ENCODE measurements at places on chromosomes 4 and X.

GRCh38 chr4:21688596-21689265, 259.8 kb downstream of the KCNIP4 start:
- no peak for DNase-seq

GRCh38 chrX:75303795-75304194, 29.9 kb downstream of the UPRT start:
- no peak for DNase-seq

- no peak for DNase-seq
These were observed 49.6 kb upstream of the BRS3 start for GRCh38 chrX:136438192-136438591.

DNA sequence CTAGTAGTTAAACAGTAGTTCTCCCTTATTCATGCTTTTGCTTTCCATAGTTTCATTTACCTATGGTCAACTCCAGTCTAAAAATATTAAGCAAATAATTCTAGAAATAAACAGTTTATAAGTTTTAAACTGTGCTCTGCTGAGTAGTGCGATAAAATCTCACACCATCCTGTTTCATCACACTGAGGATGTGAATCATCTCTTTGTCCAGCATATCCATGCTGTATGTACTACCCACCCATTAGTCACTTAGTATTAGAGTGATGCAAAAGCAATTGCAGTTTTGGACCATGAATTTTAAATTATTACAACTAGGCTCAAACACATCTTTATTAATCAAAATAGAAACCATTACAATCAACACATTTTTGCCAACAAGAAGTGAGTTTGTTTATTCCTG, 187.4 kb downstream of the TEX13C start:
- DNase-seq = no peak

GRCh38 chr4:93760284-93760683, 68.3 kb upstream of the ATOH1 start:
- no peak for DNase-seq

DNA sequence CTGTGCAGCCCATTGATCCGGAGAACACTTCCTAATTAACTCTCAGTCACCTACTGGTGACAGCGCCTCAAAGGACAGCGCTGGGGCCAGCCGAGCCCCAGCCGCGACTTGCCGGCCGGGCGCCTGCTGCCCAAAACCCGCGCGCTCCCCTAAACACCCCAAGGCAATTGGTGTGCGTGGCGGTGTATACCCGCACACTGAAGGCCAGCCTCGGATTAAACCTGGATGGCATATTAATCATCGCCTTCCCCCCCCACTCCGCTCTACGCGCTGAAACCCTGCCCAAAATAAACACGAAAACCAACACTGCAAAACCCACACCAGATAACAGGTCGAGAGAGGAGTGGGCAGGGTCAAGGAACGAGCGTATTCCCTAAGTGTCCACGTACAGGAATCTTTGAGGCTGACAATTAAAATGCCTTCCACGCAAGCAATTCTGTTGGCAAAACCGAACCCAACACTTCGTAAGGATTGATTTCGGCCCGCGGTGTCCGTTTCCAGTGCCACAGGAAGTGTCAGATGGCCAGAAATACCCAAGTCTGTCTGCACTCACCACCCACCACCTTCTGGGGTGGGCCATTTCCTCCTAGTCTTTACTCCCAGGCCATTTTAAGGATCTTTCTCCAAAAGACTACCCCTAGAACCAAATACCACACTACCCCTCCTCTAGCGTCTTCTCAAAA, 2.7 kb downstream of the BCOR start:
- no peak for DNase-seq
